ENCODE measurements at places on chromosomes 13 and 19.

DNA sequence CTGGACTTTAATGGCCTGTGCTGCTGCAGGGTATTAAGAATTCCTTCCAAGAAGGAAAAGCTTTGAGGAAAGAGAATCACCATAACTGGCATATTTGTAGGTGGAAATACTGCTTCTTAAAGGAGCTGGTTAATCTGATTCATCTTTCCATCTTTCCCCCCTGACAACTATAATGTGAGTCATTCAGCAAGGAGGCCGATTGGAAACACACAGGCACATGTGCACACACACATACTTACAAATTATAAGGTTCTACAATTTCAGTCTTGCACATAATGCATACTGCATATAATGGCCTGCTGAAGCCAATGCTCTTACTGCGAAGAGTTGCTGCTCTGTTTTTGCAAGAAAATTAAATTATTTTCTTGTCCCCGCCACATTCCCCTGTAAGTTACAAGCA lies 78.8 kb upstream of the TPP2 start:
- DNase-seq = no peak

- DNase-seq = no peak
These were observed 12.9 kb downstream of the STARD13 start for GRCh38 chr13:33272531-33273124.

- DNase-seq = peak; percentile 78
These were observed 60.0 kb downstream of the TPT1 start for GRCh38 chr13:45280751-45281634.

DNA sequence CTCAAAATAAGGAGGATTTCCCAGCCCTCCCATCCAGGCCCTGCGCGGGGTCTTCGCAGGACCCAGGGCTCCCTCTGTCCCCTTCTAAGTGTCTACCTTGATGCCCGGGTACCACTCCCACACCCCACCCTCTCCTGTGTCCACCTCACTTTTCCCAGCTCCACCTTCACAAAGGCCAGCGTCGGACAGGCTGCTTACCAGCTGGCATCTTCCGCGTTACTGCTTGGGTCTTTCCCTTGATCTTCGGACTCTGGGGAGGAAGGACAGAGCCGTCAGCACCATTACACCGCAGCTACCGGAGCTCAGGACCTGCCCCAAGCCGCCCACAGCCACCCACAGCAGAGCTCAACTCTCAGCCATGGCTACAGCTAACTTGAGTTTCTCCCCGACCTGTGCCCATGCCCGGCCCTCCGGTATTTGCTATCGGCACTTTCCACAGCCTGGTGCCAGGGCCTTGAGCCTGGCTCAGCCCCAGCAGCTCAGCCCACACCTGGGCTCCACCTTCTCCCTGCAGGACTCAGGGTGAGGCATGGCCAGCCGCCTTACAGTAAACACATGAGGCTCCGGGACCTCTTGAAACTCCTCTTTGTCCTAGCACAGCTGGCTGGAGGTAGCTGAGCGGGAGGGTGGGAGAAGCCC lies 3.8 kb downstream of the C13orf46 start:
- no peak for DNase-seq

DNA sequence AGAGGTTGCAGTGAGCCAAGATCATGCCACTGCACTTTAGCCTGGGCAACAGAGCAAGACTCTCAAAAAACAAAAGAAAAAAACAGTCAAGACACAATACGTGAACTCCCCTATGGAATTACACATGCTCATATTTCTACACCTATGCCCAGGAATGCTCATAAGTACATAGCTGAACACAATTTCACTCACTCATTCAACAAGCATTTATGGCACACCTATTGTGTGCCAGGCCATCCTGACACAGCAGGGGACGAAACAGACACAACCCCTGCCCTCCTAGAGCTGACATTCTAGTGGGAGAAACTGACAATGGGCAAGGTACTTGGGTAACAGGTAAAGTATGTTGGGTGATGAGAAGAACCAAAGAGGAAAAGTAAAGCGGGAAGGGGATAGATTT lies 9.5 kb downstream of the AXL start:
- no peak for DNase-seq

- no peak for DNase-seq
These were observed 14.5 kb downstream of the SGTA start for GRCh38 chr19:2768365-2769132.

- DNase-seq = no peak
These were observed 189.1 kb downstream of the GGACT start for GRCh38 chr13:100399455-100399854.

DNA sequence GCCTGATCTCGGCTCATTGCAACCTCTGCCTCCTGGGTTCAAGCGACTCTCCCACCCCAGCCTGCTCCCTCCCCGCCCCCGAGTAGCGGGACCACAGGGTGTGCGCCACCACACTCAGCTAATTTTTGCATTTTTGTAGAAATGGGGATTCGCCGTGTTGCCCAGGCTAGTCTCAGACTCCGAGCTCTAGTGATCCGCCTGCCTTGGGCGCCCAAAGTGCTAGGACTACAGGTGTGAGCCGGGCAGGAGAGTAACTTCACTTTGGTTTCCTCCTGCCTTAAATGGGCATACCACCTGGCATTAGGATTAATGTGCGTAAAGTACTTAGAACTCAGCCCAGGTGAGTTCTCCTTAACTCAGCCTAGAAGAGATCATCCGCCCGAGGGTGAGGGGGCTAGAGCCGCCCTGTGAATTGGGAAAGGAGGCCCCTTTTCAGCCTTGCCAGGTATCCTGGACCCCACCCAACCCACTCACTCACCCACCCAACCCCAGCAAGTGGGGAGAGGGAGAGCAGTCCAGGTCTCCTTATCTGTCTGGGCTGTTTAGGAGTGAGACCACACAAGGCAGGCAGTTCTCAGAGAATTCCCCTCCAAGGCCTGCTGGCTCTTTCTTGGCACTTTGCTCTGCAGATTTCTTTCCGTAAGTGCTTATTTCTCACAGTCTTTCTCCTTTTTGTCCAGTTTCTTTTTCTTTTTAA lies 1.2 kb upstream of the ZFP36 start:
- peak; percentile 69 for DNase-seq

DNA sequence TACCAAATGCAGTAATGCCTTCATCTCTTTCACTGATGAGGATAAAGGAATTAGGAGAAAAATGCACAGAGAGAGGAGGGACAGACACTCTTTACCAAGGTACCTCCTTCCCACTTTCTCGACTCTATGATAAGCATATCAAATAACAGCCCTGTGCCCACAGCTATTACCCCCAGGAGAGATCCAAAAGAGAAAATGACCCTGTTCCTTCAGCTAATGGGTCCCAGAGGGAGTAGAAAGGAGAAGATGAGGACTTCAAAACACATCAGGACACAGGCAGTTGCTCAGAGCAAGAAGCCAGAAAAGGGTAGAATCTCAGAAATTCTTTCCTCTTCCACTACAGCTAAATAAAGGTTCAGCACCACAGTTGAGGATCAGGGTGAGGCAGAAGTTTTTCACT lies 80.6 kb downstream of the ABCC4 start:
- no peak for DNase-seq

- DNase-seq = no peak
These were observed 143.3 kb upstream of the IPO5 start for GRCh38 chr13:97810152-97810551.

DNA sequence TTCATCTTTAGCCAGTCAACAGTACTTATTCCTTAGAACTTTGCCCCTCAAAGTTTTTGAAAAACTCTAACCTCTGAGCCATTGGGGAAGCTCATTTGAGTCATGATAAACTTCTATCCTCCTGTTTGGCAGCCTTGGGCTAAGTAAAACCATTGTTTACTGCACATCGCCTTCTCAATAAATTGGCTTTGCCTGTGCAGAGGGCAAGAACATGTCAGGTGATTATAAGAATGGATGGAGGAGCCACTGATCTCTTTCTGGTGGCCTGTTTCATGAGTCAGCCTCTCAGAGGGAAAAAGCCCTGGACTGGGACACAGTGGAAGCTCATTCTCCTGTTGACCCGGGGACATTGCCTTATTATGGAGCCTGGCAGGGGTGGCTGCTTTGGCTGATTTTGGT lies 19.4 kb upstream of the PSG4 start:
- DNase-seq = no peak

DNA sequence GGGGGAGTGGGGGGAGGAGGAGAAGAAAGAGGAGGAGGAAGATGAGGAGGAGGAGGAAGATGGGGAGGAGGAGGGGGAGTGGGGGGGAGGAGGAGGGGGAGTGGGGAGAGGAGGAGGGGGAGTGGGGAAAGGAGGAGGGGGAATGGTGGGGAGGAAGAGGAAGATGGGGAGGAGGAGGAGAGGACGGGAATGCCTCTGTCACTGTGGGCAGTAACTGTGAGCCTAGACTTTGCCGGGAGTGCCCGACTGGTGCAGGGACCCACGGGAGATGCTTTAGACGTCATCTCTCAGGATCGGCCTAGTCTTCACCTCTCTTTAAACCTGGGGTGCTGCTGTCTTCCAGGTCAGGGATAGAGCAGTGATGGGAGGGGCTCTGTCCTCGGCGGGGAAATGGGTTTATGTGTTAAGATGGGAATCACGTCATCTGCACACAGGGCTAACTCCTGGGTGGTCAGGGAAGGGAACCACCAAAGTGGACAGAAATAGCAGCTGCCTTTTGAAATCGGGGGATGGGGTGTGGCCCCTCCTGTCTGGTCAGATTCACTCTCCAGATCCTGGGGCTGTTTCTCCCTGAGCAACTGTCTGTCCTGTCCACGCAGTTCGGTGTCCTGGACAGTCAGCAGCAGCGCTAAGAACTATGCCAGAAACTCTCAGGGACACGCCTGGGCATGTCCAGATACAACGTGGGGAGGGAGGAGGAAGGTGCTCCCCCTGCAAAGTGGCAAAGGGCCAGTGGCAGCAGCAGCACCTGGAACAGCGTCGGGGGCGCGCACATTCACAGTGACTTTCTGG lies 26.9 kb downstream of the GAS6 start:
- no peak for DNase-seq

- no peak for DNase-seq
These were observed 64.0 kb downstream of the SERP2 start for GRCh38 chr13:44437356-44438233.

DNA sequence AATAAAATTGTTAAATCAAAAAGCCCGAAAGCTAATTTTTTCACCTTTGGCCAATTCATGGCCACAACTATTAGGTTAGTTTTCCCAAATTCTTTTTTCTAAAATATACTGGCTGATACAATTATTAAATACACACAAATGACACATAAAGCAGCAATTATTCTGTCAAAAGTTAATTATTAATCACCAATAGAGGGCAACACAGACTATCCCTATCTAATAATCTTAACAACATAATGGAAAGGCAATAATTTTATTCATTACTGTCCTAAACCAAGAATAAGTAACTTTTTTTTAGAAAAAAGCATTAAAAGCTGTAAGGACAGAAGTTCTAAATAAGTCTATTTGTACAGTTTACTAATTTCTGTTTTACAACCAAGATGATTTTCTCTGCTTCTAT lies 51.7 kb downstream of the KATNAL1 start:
- DNase-seq = no peak

DNA sequence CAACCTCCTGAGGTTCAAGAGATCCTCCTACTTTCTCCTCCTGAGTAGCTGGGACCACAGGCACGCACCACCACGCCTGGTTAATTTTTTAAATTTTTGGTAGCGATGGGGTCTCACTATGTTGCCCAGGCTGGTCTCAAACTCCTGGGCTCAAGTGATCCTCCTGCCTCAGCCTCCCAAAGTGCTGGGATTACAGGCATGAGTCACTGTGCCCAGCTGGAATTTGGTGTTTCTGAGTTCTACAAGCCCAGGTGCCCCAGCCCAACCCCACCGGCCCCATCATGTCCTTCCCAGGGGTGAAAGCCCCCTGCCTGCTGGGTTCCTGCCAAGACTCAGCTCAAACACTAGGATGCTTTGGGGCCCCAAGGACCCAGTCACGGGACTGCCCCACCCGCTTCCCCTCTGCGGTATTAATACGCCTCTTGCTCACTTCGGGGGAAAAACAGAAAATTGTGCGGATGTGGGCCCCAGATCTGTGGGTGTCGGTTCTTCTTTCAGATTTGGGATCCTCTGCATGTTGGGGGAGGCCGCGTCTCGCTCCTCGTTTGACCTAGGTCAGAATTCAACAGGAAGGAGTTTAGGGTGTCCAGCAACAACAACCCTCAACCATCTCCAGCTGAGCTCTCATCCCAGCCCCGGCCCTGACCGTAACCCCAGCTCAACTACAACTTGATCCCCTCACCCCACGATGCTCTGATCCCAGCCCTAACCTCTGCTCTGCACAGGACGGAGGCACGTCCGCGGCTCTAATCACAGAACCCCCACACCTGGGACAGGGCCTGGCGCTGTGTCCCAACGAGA lies 3.7 kb upstream of the FCER2 start:
- peak; percentile 89 for DNase-seq

DNA sequence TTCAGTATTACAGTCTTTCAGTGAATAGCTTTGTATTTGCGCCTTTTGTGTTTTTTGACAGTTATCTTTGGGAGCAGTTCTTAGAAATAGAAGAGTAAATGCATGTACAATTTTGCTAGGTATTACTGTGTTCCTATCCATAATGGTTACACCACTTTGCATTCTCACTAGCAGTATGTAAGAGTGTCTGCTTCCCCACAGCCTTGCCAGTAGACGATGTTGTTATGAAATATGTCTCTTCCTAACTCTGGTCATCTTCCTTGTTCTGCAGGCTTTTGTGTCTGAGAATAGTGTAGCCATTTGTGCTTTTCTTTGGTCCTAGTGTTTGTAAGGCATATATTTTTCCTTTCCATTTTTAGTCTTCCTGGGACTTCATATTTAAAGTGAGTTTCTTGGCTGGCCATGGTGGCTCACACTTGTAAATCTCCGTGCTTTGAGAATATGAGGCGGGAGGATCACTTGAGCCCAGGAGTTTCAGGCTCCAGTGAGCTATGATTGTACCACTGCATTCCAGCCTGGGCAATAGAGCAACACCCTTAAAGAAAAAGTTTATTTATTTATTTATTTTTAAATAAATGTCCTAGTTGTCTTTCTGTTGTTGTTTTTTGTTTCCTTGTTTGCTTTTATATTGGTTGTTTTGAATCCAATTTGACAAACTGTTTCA lies 140.3 kb downstream of the PDS5B start:
- DNase-seq = no peak

- no peak for DNase-seq
These were observed 70.0 kb downstream of the NUFIP1 start for GRCh38 chr13:44919104-44919804.

GRCh38 chr13:30587231-30587630 lies 30.5 kb upstream of the USPL1 start:
- no peak for DNase-seq

DNA sequence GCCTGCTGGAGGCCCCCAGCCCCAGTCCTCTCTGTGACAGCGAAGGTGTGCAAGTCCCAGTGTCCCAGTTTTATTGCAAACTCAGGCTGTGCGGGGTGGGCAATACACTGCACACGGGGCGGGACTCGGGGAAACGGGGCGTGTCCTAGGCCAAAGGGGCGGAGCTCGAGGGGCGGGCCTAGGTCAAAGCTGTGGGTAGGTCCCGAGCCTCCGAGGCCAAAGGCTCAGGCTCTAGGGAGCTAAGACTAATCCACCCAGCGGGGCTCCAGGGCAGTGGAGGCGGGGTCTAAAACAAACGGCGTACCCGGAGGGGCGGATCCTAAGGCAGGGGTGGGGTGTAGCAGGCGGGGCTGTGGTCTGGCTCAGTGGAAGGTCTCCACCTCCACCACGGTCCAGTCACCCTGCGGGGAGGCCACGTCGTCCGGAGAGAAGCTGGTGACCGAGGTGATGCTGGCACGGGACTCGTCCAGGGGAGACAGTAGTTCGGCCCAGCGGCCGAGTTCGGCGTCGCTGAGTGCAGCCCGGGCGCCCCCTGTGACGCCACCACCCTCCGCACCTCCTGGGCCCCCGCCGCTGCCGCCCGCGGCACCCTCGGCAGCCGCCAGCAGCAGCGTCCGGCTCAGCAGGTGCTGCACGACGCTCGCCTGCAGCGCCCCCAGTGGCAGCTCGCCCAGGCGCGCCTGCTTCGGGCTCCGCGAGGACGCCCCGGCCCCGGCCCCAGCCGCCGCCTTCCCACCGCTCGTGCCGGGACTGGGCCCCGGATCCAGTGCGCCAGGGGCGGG lies 5.3 kb downstream of the PRR36 start:
- peak; percentile 95 for DNase-seq

Data from activated CD4-positive, alpha-beta T cell treated with anti-CD3 and anti-CD28 coated beads, Interleukin-2, amount 10 ng/mL, durations not matched to agents 24 days and 14 days (primary cell).